ENCODE measurements at places on chromosomes 3 and 15.

DNA sequence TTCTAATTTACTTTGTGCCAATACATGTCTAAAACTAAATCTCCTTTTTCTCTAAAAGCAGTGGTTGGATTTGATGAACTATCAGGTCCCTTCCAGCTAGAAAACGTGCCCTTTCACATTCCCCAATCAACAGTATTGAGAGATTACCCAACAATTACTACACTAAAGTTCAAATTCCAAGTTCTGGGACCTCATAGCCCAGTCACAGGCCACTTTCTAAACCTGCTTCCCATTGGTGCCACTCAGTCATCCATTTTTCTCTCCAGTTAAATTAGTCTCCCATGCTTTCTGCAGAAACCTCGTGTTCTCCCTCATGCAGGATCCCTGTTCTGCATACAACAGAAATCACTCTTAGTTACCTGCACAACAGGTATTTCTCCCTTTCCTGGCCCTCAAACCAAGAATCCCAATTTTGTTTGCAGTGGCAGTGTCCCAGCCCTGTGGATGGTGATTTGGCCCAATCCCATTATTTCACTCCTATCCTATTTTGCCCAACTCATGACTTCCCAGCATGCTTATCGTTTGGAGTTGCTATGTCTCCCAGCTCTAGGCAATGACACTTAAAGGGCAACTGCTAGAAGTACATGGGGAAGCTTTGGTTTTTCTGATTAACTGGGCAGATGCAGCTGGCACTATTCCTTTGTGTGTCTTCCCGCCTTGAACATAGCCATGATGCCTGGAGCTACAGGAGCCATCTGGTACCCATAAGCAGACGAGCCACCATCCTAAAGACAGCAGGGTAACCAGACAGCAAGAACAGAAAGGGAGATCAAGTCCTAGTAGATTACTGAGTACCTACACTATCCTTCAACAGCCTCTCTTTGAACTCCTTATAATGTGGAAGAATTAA, 224.2 kb downstream of the MINAR1 start:
- no peak for DNase-seq

DNA sequence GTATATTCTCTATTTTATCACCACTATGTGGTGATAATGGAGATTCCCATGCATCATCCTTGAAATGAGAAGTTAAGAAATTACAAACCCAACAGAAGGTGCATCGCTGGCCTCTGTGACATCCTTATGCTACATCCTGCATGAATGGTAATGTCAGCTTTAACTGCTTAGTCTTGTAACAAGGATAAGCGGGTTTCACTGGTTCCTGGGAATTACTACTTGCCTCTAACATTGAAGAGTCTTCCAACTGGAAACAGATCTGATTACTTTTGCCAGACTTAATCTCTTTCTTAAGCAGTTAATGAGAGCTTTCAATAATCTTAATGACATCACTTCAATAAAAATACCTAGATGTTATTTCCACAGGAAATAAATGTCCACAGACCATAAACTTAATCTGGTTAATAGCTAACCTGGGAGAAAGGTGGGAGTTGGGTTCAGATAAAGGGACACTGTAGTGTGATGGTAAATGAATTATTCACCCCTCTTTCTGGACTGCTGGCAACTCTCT, 44.0 kb downstream of the FMN1 start:
- no peak for DNase-seq

DNA sequence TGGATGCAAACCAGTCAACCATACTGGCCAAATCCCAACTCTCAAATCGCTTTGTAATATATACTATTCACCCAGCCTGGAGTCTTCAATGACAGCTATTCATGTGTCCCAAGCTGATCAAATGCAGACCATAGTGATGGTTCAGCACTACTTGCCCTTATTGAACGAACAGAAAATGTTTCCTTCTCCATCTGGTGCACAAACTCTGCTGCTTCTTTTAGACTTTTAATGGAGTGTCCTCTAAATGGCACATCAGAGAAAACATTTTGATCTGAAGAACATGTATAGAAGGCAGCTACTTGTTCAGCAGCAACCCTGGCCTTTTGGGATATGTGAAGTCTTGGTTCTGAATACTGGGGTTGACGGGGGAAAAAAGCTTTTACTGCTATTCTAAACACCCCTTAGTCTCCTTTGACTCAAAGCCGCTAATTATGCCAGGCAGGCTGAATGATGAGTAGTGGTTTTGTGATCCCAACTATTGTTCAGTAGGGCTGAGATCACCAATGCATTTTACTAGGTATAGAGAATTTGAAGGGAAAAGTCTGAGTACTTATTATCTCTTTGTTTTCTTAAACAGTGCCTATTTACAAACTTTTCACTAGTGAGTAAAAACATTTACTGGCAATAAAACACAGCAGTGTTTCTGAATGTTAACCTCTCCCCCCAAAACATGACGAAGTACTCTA, 781.2 kb downstream of the ROBO1 start:
- DNase-seq, result no peak

- DNase-seq, result peak; percentile 36
Observed at GRCh38 chr3:126345641-126346460, 11.4 kb downstream of the KLF15 start.

All from right forelimb (tissue), 1 donor.